ENCODE measurements at places on chromosomes 7 and 10.

DNA sequence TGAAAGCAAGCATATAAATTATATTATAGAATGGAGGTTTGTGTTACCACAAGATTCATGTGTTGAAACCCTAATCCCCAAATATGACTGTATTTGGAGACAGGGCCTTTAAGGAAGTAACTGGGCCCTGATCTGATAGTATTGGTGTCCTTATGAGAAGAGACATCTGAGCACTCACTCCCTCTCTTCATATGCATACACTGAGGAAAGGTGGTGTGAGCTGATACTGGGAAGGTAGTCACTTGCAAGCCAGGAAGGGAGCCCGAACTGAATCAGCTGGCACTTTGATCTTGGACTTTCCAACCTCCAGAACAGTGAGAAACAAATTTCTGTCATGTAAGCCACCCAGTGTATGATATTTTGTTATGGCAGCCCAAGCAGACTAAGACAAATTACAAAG is 66.9 kb upstream of the RHOBTB1 start:
- DNase-seq: no peak

GRCh38 chr10:68578974-68579373 is 18.8 kb downstream of the TET1 start:
- DNase-seq: no peak

- DNase-seq: no peak
Observed at GRCh38 chr10:28928484-28928883, 251.2 kb downstream of the BAMBI start.

DNA sequence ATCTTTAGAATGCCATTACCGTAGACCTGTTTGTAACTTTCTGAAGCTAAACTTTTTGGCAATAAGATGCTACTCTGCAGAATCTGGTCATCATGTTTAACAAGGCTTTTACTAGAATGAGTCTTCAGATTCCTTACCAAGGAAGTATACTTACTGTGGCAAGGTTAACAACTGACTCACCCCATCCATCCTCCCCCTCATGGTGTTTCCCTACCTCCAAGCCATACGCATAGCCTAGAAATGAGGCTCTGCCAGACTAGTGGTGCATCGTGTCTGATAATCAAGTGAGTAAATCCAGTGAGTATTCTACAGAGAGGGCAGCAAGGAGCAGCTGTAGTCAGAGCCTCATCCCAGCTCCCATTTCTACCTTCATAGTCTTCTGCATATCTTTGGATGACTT is 223.6 kb downstream of the IPMK start:
- no peak for DNase-seq

DNA sequence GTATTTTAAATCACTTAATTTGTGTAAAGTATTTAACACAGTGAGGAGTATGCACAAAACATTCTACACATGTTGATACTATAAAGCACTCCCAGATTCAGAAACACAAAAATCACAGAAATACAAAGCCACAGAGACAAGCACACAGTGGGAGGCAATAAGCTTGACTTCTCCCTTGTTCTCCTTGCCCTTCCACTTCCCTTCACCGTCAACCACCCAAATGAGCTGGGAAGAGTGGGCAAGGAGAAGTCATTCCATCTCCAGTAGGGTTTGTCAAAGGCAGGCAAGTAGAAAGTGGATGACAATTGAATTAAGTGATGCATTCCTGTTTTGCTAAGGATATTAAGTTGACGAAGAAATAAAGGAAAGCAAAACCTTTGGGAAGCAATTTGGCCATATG is 4.2 kb upstream of the TMEM139 start:
- DNase-seq: no peak

- DNase-seq: no peak
Observed at GRCh38 chr10:17035446-17035845, 94.2 kb downstream of the CUBN start.

- DNase-seq: no peak
Observed at GRCh38 chr10:82660205-82660604, 785.2 kb downstream of the NRG3 start.

GRCh38 chr7:128427289-128427891 is 17.6 kb upstream of the IMPDH1 start:
- no peak for DNase-seq

DNA sequence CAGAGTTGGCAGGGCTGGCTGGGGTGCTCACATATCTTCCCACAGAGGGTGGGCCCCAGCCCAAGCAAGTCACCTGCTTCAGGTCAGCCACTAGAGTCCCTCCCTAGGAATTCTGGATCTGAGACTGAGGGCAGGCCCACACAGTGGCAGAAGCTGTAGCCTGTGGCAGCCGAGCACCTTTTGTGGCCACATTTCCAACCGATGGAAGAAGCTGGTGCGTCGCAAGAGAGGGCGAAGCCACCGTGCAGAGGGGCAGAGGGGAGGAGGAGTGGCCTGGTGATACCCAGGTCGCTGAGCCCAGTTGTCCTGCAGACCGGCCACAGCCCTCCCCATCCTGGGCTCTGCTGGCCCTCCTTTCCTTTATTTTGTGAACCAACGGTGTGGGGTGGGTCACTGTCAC is 5.3 kb downstream of the POLM start:
- no peak for DNase-seq

GRCh38 chr10:103244666-103245271 is 918 bp upstream of the RPEL1 start:
- peak; percentile 50 for DNase-seq

GRCh38 chr10:75379212-75379724 is 22.3 kb downstream of the ZNF503 start:
- DNase-seq: no peak

DNA sequence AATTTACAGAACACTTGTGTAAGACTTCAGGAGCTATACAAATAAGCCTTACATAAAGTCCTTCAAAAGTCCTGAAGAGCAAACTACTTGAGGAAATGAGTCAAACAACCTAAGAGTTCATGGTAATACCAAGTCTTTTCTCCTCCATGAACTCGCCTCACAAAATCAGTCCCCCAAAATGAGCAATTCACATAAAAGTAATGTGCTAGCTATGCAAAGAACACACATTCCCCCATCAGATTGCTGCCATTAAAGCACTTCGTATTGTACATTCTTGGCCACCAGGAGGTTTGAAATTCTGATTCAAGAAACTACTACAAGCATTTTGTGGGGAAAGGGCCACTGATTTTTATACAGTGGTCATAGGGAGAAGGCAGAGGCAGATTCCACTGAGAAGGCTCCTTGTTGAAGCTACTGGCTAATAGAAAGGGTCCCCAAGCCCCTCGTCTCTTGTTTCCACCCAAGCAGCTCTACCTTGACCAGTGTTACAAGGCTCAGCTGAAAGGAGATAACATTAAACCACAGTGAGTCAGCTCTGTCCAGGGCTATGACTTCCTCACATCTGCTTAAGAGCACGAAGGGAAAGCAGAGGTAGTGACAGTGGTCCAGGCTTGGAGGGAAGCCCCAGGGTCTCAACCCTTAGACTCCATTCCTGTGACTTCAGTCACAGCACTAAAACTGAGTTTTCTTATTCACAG is 115.2 kb upstream of the CDK1 start:
- no peak for DNase-seq

DNA sequence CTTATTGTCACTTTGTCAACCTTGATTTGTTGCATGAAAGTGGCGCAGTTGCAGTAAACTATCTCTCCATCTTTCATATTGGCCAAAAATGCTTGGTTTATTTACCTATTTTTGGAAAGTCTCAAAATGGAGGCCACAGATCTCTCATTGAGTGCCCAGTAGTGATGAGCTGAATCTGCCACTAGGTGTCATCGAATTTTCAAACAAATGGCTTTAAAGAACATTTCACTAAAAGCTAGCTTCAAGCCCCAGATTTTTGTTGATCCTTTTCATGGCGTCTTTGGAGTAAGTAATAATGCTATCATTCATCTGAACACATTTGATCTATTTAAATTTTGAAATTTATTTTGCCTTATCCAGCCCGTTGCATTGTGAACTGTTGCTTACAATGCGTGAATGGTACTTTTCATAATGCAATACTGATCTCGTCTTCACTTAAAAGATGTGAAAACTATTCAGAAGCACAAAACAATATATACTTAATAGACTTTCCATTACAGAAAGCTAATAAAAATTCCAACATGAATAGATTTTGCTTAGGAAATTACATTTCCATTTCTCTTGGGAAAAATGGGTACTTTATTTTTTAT is 236.2 kb downstream of the DNAJB9 start:
- DNase-seq: no peak

- DNase-seq: no peak
Observed at GRCh38 chr7:102828286-102828685, 79.5 kb downstream of the FAM185A start.

DNA sequence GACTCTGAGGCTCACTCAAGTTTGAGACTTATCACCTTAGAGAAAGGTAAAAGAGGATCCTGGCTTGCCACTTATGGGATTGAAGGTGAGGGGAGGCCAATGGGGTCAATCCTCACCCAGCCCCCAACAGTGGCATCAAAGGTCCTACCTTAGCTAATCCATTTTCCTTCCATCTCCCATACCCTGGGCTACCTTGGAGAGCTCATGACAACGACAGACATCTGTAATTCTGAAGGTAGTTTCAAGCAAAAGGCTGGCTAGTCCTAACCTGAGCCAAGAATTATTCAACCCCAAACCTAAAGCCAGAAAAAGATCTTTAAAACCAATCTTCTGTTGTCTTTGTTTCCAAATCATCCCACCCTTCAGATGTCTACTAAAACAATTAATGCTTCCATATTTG is 179.2 kb upstream of the GHITM start:
- no peak for DNase-seq

GRCh38 chr7:45178241-45179225 is 20.9 kb downstream of the RAMP3 start:
- no peak for DNase-seq

DNA sequence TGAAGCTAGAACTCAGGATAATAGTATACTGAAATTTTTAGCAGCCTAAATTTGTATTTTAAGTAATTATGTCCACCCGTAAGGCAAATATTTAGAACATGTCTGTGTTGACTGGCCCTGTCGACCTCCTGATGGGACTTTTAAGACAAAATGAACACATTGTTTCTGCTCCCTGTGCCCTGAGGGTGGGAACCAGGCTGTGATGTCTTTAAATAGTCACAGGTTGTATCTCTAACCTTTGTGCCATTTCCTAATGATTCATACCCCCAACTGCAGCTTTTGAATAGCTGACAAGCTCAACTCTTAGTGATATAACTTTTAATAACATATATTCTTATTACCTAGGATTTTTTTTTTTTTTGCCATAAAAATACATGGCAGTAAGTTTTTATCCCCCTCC is 494.9 kb upstream of the AKR1E2 start:
- no peak for DNase-seq

DNA sequence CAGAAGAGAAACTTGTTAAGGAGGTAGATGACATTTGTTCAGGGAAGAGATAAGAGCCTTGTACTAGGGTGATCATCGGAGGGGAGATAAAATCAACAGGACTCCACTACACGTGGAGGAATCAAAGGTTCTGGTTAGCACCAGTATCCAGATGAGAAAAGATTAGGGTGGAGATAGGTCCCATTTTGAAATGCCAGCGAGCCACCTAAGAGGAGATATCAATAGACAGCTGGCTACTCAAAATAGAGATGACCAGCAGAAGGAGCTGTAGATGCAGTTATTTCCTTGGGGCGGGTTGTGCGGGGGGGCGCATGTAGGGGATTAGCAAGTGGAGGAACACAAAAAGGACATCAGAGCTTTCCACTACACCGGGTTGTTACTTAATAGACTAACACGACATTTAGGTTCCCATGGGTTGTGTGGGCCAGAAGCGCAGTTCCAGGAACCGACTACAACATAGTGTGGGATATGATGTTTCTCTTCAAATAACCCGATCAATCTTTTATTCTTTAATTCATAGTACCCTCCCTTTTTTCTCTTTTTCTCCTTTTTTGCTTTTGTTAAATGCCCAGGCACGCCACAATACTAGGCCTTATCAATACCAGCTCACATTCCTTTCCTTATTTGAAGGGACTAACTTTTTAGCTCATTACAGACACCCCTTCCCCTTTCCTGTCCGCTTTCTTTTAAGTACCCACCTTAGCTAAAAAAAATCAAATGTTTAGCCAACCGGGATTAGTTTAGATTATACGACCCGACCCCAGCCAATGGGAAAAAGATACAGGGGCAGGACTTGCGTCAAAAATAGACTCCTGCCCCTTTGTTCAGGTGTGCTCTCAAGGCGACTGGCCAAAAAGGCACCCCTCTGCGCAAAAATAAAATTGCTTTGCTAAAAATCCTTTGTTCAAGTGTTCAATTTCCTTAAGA is 2.0 kb upstream of the KIF11 start:
- no peak for DNase-seq

- DNase-seq: no peak
Observed at GRCh38 chr10:89090756-89091445, 100.3 kb downstream of the FAS start.

GRCh38 chr7:130218806-130219620 is 11.4 kb downstream of the SSMEM1 start:
- no peak for DNase-seq

GRCh38 chr10:61663466-61663865 is 737 bp downstream of the CABCOCO1 start:
- DNase-seq: no peak

GRCh38 chr7:1119201-1119600 is 31.3 kb downstream of the GPER1 start:
- DNase-seq: no peak

GRCh38 chr7:30269490-30269889 is 14.9 kb upstream of the ZNRF2 start:
- DNase-seq: no peak

DNA sequence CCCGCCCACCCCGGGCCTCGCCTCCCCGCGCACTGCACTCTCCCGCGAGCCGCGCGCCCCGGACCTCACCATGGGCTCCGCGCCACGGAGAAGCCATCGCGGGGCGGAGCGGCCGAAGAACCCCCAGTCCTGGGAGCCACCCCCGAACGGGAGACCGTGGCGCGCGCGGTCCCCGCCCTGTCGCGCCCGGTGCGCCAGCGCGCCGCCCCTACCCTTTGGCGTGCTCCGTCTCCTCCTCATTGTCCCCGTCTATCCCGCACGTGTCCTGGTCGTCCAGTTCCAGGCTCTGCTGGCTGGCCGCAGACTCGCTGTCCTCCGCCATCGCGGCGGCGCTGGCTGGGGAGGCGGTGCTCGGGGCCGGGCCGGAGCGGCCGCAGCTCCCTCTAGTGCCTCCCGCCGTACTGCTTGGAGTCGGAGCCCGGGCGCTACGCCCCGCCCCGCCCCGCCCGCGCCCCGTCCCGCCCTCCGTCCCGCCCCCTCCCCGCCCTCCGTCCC is at the start of gene NMT2:
TSS of gene NMT2 (minus strand) at position 403 of the 495 bp plus-strand sequence. CDS start at position 322, 81 bp downstream.
- no peak for DNase-seq

All from stimulated activated CD4-positive, alpha-beta T cell treated with anti-CD3 and anti-CD28 coated beads, Interleukin-12 subunit alpha, Interleukin-12 subunit beta, amount 100 ng/mL, for 24 hours (primary cell).